Activated CD4-positive, alpha-beta T cell treated with anti-CD3 and anti-CD28 coated beads, Interleukin-2, Interleukin-6, amounts not matched to agents 100 ng/mL and 50 ng/mL, durations not matched to agents 16 hours and 8 hours (primary cell): ENCODE measurements at places on chromosomes 11 and 22.

- DNase-seq: no peak
These were observed 4.4 kb downstream of the CAT start for GRCh38 chr11:34443136-34443535.

DNA sequence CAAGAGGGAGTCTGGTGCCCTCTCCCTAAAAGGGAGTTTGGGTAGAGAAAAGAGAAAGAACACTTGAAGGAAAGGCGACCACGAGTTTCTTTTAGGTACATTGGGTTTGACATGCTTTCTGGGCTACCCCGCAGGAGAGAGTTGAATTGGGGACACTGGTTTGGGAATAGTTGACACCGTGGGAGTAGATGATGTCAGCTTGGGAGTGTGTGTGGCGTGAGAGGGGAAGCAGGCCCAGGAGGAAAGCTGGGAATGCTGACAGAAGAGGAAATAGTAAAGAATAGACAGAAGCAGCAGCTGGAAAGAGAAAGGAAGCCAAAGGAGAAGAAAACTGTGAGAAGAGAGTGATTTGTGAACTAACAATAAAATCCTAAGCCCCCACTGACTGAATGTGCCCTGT, 442.9 kb downstream of the DYNC2H1 start:
- no peak for DNase-seq

DNA sequence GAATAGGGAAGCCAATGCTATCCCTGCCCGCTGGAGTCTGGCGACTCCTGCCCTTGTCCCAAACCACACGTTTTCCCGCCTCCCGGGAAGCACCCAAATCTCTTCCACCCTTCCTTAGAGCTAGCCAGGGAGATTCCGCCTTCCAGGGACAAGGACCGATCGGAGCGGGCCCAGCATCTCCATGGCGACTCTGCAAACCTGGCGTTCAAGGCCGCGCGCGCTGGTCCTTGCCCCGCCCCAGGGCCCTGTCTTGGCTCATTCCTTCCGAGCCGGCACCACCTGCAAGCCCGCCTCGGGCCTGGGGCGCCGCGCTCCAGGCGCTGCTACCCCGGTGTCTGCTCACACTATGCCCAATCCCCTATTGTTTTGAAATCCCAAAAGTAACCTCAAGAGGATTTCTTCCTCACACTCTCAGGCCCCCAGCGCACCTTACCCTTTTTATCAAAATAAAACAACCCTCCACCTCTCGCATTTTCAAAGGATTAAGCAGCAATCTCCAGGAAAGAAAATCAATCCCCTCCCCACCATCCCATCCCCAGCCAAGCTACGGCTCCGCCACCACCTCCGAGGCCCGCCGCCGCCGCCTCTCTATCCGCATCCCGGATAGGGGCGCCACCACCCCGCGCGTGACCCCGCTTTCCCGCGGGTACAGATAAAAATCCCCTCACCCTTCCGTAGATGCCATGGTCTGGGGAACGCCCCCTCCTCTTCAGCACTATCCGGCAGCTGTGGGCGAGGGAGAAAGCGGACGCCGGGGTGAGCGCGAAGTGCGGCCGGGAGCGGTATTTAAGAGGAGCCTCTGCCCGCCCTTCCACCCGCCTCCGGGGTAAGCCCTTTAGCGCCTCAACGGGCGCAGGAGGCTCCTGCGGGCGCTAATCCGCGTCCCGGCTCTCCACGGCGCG, 825 bp downstream of the SLC1A2 start:
- DNase-seq: peak; percentile 23

GRCh38 chr11:35938231-35938630, 5.6 kb upstream of the LDLRAD3 start:
- no peak for DNase-seq

DNA sequence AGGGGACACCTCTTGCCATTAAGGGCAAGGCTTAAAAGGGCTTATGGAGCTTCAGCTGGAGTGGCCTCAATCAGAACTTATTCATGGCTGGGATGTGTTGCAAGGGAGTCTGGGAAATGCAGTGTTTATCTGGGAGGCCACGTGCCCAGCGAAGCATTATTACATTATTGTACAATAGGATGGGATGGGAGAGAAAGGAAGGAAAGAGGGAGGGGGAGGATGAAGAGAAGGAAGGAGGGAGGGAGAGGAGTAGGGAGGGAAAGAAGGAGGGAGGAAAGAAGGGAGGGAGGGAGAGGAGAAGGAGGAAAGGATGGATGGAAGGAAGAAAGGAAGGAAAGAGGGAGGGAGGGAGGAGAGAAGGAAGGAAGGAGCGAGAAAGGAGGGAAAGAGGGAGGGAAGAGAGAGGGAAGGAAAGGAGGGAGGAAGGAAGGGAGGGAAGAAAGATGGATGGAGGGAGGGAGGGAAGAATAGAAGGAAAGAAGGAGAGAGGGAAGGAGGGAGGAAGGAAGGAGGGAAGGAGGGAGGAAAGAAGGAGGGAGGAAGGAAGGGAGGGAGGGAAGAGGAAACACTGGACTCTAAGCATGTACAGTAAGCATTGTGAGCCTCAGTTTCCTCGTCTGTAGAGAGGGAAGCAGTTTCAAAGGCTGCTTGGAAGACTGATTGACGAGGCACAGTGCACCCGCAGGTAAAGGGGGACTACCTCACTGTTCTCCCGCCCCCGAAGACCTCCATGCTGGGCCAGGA, 62.2 kb downstream of the MYEOV start:
- no peak for DNase-seq

DNA sequence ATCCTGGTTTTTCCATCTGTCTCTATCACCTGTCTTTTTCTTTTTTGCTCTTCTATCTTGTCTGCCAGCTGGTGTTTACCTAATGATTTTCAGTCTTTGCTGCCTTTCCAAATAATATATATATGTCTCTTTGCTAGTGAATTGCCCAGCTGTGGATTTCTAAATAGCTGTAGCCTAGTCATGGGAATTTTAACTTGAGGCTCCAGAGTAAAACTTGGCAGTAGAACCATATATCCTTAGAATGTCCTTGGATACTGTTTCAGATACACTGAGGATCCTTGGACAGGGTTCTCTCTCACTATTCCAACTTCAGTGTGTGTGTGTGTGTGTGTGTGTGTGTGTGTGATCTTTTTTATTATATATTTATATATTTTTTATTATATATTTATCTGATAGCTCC, 2285.3 kb downstream of the LRRC4C start:
- no peak for DNase-seq

GRCh38 chr11:69411257-69411924, 70.1 kb upstream of the LINC01488 start:
- peak; percentile 19 for DNase-seq

DNA sequence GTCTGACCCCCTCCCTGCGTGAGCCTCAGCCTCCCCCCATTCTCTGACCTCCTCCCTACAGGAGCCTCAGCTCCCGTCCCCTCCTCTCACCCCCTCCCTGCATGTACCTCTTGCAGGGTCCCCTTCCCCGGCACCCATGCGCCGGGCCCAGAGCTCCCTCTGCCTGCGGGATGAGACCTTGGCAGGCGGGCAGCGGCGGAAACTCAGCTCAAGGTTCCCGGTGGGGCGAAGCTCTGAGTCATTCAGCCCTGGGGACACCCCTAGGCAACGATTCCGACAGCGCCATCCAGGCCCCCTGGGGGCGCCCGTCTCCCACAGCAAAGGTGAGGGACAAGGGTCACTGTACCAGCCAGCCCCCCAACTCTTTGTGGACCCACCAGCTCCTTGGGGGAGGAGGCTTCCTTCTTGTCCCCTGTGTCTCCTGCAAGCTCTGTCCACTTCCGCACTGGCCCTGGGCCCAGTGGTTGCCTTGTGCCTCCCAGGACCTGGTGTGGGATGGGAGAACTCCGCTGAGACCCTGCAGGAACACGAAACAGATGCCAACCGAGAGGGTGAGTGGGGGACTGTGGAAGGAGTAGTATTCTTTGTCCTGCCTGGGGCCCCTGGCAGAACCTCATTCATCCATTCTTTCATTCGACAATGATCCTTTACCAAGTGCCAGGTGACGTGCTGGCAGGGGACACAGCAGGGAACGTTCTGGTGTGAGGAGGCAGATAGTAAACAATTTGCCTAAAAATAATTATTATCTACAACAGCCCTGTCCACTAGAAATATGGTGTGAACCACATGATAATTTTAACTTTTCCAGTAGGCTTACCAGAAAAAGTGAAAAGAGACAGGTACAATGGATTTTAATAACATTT, 3.7 kb upstream of the RPS6KA4 start:
- DNase-seq: peak; percentile 46

- DNase-seq: no peak
These were observed 39.4 kb downstream of the SBF1 start for GRCh38 chr22:50435291-50436014.

- no peak for DNase-seq
These were observed 140.5 kb downstream of the FCHSD2 start for GRCh38 chr11:73001615-73002014.

DNA sequence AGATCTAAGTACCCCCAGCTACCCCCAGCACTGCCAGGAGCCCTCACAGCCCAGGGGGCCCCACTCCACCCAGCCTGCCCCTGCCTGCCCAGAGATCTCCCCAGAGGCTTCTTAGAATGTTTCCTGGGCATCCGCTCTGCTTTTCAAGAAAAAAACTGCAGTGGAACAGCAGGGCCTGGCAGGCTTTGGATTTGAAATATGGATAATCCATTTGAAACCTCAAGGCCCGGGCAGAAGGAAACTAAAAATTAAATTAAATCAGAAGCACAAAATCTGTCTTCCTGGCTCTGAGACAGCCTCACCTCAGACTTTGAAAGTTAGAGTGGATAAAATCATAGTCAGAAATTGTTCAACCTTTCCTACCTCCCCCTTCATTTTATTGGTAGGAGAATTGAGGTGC, 273.6 kb downstream of the OPCML start:
- no peak for DNase-seq

DNA sequence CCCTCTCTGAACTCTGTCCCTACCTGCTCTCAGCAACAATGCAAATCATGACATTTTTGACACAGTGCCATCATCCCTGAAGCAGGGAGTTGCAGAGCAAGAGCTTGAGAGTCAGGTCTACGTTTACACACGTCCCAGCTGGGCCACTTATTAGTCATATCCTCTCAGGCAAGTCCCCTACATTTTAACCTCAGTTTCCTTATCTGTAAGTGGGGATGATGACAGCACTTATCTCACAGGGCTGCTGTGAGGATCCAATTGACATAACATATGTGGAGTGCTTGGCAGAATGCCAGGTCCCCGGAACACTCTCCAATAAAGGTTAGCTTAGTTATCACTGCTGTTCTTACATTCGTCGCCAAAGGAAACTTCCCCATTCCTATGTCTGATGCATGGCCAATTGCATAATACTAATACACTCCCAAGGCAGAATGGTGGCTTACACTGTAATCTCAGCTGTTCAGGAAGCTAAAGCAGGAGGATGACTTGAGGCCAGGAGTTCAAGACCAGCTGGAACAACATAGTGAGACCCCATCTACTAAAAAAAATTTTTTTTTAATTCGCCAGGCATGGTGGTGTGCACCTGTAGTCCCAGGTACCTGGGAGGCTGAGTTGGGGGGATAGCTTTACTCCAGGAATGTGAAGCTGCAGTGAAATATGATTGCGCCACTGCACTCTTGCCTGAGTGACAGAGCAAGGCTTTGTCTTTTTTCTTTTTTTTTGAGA, 16.6 kb downstream of the ASCC2 start:
- DNase-seq: peak; percentile 87

GRCh38 chr11:35347173-35347878, 72.0 kb downstream of the SLC1A2 start:
- no peak for DNase-seq

DNA sequence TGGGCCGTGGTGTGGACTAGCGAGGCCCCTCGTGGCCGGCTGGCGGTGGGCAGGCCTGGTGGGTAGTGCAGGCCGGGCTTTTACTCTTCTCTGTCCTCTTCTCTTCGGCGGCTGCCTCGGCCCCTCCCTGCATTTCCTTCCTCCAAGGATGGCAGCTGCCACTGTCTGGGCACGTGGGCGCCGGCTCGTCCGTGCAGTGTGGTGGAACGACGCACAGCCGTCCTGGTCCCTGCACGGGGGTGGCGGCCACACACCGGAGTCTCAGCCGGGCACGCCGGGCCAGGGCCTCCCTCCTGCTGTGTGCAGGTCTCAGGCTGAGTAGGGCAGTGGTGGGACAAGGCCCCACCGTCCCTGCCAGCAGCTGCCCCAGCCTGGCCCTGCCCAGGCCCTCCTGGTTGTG, 37.7 kb downstream of the MOB2 start:
- no peak for DNase-seq

DNA sequence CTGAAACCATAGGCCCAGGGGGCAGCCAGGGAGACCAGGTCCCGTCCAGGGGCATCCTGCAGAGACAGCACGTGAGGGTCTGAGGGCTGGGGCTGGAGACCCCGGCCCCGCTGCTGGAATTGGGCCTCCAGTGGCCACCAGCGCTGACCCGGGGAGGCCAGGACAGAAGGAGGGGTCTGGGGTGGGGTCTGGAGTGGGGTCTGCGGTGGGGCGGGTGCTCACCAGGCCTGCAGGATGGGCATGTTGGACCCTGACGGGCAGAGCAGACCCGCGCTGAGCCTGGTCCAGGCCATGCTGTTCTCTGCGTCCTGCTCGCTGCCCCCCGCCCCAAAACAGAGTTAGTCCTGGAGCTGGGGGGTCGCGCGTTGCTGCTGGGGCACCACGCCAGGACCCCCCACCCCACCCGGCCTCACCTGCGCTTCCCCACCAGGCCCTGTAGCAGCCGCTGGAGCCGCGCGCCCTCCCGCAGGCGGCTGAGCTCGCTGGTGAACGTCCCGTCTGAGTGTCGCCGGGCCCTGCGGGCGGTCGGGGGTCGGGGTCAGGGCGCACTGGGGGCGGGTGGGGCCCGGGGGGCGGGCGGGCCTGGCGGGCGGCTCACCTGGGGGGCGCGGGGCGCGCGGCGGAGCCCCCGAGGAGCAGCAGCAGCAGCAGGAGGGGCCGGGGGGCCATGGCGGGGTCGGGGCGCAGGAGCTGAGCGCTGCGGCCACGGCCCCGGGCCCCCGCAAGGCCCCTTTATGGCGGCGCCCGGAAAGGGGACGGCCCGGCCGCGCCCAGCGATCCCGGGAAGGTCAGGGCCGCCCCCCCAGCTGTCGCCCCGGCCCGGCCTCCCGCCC, at the start of gene SCT:
Gene SCT (minus strand): TSS at position 707 of the 833 bp plus-strand sequence. CDS start 38 bp downstream, at position 669.
- no peak for DNase-seq

GRCh38 chr11:45048313-45048841, 97.7 kb upstream of the TP53I11 start:
- no peak for DNase-seq

GRCh38 chr22:26321469-26321913, 107.6 kb upstream of the ASPHD2 start:
- DNase-seq: no peak

GRCh38 chr11:76515494-76515893, 70.7 kb downstream of the EMSY start:
- no peak for DNase-seq

- DNase-seq: peak; percentile 81
These were observed 2.8 kb downstream of the PARVB start for GRCh38 chr22:44026630-44027511.

DNA sequence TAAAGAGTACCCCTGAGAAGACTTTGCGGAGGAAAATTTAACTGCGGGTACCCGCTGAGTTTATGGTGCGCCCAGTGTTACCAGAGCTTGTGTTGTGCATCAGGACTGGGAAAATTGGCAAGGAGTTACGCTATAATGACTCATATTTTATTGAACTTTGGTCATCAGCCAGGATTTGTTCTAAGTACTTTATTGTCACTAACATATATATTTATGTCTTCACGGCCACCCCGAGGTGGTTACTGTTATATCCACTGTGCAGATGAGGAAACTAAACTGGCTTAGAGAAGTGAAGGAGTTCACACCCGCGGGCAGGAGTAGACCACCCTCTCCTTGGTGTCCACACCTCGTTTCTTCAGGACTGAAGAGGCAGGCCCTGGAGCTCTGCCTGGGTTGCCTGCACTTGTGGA, 667 bp downstream of the ACCS start:
- no peak for DNase-seq
